Neural progenitor cell (in vitro differentiated cells): ENCODE measurements at places on chromosomes 1 and 21. TPM values are rescaled to one million over a fixed set of nuclear protein-coding genes. Genes with fewer than 3 reads are reported as not detected.

DNA sequence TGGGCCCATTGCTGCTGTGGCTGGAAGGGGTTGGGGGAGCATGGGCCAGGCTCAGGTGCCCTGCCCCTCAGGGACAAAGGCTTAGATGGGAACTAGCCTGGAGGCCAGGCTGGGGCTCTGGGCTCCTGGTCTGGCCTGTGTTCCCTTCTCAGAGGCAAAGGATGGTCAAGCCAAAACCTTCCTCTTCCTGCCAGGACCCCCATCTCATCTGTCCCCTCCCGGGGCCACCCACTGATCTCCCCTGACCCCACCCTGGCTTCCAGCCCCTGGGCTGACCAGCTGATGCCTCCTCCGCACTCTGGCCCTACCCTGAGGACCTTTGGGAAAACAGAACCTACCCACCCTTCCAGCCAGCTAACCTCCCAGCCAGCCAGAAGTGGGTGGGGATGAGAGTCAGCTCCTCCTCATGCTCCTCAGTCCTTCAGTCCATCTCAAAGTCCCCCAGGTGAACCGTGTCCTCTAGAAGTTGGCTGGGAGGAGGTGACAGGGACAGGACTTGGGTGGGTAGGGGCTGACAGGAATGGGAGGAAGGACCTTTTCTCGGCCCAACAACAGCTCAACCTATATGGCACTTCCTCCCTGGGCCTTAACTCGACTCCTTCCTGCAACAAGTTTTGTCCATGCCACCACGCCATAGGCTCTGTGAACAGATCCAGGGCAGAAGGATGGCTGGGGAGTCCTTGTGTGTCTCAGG lies 7.5 kb downstream of the PEAR1 start:
- no peak for DNase-seq

DNA sequence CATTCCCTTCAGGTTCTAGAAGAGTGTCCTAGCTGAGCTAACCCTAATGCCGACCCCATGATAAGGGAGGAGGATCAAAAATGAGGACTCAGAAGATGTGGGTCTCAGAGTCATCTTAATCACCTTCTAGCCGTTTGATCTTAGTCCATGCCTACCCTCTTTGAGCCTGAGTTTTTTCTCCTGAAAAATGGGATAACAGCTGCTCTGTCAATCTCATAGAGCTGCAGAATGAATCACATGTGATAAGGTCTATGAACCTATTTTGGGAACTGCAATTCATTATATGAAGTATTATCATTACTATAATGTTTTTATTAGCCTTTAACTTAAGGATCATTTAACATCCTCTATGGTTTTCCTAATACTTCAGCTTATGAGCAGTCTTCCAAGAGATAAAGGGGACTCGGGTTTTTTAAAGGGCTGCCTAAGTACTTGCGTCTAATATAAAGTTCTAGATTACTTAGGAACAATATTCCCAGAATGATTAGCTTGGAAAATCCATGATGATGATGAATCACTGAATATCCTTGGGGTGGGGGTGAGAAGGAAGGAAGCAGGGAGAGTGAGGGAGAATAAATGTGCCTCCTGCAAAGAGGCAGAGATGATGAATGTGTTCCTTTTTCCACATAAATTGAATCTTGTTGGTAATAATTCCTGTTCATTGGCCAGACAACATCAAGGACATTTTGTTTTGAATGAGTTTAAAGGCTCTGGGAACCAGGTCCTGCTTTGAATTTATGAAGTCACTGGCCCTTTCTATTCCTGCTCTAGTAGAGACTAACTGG lies 66.8 kb downstream of the COLGALT2 start:
- no peak for DNase-seq

GPR153 gene
- 8.4 and 27.3 TPM in 2 replicates for total RNA-seq

CAPN8 gene
- total RNA-seq, result not detected in 2 replicates

HECTD3 gene
- 13.1 and 26.7 TPM in 2 replicates for total RNA-seq
